Fibroblast of skin of left quadriceps (primary cell): ENCODE measurements at places on chromosomes 12 and 14.

DNA sequence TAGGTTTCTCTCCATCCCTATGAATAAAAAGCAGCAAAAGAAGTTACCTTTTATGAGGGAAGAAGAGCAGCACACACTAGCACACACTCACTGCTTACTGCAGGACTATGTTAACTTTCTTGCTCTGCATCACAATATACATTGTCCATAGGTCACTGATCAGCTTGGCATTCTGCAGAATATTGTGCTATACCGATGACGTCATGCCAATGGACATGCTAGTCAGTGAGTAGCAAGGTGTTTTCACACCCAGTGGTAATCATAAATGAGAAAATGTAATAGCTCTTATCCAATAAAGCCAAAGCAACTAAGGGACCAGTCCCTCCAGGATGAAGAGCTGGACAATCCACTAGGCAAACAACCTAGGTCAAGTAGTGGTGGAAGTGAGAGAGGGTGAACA is 16.7 kb upstream of the ZDHHC17 start:
- no peak for DNase-seq

- no peak for DNase-seq
Measured at GRCh38 chr12:110501399-110501751, 536 bp downstream of the VPS29 start.

DNA sequence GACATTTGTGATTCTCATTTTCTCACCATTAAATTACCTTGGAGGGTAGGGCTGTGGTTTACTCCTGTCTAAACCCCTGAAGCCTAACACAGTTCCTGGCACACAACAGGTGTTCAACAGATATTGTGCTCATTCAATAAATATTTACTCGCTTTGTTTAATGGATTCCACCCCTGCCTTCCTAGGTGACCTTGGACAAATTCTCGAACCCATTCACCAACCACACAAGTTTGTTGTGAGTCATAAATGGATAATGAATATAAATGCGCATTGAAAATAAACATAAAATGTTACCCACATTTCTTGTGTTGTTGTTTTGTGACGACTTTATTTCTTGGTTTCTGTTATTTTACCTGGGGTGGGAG is 362 bp upstream of the TSFM start:
- no peak for DNase-seq

GRCh38 chr14:99792210-99792535 is 1.0 kb upstream of the EML1 start:
- no peak for DNase-seq

- DNase-seq = no peak
Measured at GRCh38 chr12:57089271-57090245, 644 bp downstream of the NAB2 start.

DNA sequence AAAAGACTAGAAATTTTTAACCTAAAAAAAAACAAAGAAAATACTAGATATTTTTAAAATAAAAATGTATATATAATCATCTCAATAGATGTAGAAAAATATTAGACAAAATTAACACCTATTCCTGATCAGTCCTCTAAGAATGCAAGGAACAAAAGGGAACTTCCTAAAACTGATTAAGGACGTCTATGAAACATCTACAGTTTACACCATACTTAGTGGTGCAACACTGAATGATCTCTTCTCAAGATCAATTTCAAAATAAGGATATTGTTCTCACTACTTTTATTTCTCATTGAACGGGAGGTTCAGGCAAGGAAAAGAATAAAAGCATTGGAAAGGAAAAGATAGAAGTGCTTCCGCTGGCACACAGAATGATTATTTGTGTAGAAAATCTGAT is 16.0 kb downstream of the OLR1 start:
- DNase-seq = no peak

DNA sequence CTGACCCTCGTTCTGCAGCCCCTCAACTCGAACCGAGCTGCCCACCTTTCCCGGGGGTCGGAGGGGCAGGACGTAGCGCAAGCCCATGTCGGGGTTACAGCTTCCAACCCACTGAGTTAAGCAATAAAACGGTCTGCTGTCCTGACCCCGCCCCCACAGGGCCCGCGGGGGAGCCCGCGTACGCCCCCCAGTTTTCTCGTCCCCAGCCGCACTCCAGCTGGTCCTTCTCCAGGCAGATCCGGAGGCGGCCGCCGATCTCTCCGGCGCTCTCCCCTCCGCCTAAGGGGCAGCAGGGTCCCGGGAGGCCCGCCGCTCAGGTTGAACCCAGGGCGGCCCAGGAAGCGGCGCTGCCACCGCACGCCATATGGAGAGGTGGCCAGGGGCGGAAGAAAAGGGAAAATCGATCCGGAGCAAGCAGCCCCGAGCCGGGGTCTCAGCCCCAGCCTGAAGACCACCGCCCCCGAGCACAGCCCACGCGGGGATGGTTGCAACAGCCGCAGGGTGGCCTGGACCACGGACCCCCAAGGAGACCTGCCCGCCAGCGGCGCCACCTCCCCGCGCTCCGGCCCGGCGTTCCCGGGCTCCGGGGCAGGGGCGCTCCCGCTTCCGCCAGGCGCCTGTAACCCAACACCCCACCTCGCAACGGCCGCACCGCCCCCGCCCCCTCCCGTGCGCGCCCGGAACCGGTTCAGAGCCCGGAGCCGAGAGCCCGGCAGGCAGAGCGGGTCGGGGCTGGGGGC is 760 bp downstream of the ACTN1 start:
- peak; percentile 47 for DNase-seq

GRCh38 chr12:87157791-87158190 is 871.4 kb downstream of the C12orf50 start:
- peak; percentile 81 for DNase-seq

- DNase-seq = no peak
Measured at GRCh38 chr12:107127482-107128430, 34.4 kb upstream of the CRY1 start.

DNA sequence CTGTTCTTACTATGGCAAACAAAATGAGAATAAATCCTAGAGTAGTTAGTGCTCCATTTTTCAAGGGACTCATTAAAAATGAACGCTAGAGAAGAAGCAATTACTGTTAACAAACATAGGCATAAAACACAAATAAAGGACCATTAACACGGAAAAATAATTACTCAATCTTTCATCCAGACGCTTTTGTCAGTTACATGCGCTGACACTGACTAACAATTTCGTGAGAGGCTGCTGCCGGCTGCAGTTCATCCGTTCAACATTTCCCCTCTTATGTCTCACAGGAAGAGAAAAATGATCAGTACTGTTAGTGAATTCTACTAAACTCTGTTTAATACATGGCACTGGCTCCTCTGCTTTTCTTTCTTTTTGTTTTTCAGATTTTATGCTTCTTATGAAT is 472.7 kb upstream of the FLRT2 start:
- DNase-seq = no peak

DNA sequence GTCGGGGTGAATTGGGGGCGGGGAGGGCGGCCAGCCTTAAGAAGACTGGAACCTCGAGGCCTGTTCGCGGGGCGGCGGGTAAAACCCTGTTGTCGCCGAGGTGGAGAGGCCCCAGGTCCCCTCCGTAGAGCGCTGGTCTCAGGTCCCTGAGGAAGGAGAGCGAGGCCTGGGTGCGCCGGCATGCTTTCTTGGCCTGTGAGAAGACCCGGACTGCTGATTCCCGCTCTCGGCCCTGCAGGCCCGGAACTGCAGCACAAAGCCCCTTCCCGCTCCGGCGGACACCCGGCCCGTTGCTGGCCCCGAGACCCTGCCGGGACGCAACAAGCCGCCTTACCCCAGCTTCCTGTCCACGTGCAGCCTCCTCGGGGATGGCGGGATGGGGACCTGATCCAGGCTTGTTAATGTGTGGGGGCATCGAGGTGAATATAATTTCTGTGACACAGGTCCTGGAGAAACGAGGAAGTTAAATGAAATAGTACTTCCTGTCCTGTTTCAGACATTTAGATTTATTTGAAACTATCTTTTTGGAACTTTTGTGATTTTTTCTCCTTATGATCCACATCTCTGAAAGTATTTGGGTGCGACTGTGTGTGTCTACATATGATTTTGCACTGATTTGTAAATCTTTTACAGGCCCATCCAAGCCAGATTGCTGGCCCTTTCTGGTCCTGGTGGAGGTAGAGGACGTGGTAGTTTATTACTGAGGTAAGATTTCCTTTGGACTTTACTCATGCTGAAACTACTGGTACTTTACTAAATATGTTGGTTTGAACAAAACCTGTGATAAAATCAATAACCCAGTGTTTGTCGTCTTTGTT is 600 bp downstream of the PNN start:
- DNase-seq = no peak

DNA sequence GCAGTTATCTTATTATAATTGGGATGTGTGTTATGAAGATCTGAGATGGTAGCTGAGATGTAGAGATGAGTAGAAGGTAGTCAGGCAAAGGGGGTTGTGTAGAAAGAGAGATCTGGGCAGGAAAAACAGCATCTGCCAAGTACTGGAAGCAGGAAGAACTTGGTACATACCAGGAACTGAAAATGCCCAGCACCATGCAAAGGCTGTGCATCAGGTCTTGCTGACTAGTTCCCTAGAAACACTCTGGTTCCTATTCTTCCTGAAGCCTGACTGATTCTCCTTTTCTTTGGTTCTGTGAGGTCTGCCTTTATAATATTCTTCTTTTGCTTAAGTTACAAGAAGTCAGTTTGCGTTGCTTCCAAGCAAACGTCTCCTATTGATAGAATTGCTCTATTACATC is 6.7 kb upstream of the NFATC4 start:
- DNase-seq = no peak

DNA sequence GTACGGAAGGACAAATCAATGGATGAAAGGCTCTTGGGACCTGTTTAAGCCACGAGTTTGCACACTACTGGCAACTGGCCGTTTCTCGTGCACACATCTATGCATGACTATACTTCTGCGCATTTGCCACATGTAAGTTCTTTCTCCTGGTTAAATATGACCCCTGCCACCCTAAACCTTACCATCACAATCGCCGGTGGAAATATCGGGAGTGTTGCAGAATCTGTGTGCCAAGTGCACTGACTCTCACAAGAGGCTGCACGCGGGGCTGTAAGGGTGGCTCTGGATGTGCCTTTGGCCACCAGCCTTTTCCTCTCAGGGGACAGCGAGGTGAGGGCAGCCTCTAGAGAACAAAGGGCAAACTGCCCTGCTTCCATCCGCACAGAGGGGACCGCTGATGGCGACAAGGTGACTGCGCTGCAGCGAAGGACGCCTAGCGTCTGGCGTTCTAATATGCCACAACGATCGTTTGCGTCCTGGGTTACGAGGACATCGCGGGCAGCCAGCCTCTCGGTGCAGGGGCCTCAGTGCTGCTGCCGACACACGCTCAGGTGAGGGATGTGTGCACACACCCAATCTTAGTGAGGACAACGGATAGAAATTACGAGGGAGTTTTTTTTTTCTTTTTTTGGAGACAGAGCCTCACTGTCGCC is 232.2 kb downstream of the PCNX1 start:
- no peak for DNase-seq

- DNase-seq = no peak
Measured at GRCh38 chr12:83864054-83864453, 1048.5 kb downstream of the SLC6A15 start.

- DNase-seq = no peak
Measured at GRCh38 chr12:22238211-22238610, 96.3 kb downstream of the ST8SIA1 start.

GRCh38 chr14:75909630-75910029 is 72.2 kb downstream of the TGFB3 start:
- no peak for DNase-seq

- DNase-seq = no peak
Measured at GRCh38 chr12:98374007-98374406, 141.4 kb upstream of the TMPO start.

- no peak for DNase-seq
Measured at GRCh38 chr12:55051197-55051947, 31.6 kb downstream of the NEUROD4 start.

DNA sequence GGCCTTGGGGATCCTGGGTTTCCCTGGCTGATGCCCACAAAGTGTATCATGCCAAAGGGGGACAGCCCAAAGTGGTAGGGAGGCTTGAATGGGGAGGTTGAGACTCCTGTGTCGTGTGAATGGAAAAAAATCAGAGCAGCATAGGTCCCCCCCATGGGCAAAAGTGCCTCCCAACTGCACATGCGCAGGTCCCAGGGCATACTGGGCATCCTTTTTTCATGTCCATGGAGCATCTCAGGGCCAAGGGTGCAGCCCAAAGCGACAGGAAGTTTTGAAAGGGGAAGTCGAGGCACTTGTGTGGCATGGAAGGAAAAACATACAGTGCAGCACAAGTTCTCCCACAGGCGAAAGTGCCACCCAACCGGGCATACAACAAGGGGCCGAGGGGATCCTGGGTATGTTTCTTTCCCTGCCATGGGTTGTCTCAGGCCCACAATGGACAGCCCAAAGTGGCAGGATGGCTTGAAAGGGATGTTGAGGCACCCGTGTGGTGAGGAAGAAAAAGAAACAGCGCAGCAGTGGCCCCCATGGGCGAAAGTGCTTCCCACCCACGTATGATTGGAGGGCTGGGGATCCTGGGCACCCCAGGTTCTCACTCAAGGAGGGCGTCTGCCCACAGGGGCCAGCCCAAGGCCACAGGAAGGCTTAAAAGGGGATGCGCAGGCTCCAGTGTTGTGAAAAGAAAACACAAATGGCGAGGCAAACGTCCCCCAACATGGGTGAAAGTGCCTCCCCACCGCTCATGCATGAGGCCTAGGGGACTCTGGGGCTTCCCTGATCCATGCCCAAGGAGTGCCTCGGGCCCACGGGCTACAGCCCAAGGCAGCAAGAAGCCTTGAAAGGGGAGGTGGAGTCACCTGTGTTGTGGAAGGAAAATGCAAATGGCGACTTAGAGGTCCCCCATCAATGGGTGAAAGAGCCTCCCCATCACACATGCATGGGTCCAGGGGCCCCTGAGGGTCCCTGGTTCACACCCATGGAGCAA is 573.7 kb downstream of the ALG10 start:
- no peak for DNase-seq

DNA sequence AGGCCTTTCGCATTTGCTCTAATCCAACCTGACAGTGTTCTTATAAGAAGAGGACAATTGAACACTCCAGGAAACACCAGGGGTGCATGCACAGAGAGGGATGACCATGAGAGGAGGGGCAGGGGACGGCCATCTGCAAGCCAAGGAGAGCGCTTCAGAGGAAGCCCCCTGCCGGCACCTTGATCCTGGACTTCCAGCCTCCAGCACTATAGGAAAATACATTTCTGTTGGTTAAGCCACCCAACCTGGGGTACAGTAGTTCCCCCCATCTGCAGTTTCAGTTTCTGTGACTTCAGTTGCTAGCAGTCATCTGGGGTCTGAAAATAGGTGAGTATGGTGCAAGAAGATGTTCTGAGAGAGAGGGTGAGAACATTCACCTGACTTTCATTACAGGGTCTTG is 64.7 kb downstream of the CLMN start:
- DNase-seq = no peak

- DNase-seq = no peak
Measured at GRCh38 chr14:90023176-90023896, 38.5 kb upstream of the KCNK13 start.

GRCh38 chr12:90098132-90098779 is 389.6 kb upstream of the ATP2B1 start:
- no peak for DNase-seq

DNA sequence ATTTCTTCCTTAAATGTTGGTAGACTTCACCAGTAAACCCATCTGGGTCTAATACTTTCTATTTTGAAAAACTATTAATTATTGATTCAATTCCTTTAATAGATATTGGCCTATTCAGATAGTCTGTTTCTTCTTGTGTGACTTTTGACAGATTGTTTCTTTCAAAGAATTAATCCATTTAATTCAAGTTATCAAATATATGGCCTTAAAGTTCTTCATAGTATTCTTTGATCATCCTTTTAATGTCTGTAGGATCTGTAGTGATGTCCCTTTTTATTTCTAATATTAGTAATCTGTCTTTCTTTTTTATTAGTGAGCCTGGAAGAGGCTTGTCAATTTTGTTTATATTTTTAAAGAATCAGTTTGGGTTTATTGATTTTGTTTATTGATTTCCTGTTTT is 190.0 kb downstream of the SLC38A4 start:
- no peak for DNase-seq

- DNase-seq = no peak
Measured at GRCh38 chr12:95830335-95831089, 28.2 kb upstream of the SNRPF start.
